ENCODE measurements at places on chromosomes 1 and 21.

DNA sequence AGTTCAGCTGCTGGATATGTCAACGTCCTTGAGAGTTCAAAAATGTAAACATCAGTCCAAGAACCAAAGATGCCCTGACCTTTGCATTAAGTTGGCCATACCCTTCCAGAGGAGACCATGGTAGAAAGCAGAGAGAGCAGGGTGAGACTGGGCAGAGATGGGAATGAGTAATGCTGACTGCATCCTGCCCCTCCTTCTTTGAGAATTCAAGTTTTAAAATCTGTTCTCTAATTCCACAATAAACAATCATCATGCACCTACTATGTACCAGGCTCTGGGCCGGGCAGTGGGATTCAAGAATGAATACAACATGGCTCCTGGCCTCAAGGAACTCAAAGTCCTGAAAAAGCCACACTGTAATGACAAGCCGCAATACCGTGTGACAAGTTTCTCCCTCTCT lies 3.9 kb upstream of the HAO2 start:
- DNase-seq: no peak

- DNase-seq: no peak
Measured at GRCh38 chr1:9317591-9318417, 25.1 kb downstream of the SPSB1 start.

DNA sequence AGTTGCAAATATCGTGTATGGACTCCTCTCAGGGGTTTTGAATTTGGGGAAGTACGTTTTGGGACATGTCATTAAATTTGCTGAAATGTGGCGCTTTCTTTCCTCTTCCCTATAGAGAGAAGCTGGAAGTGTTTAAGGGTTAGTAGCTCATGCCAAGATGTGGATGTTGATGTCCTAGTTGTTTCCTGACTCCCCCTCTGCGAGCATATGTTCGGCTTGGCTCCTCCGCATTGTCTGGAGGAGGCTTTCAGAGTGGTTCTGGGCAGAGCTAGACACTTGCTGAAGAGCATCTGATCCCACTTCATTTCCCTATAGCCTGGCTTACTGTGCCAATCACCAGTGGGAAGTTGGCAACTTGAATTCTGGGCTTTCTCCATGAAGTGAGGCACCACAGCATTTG lies 347.4 kb upstream of the B3GALT2 start:
- DNase-seq: no peak

DNA sequence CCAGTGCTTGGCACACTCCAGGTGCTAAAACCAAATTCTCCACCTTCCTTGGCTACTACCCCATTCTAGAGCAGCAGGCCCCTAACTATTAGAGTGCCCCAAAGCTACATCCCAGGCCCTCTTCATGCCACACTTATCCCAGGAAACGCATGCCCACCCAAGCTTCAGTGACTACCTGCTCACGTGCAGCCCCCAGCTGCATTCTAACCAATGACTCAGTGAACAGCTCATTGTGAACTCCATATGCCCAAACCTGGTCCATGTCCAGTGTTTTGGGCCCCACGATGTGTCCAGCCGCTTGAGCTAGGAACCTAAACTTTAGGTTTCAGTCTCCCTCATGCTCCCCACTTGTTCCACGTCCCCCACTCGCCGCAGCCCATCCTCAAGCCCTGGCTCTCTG lies 41.5 kb downstream of the NKAIN1 start:
- no peak for DNase-seq

- no peak for DNase-seq
Measured at GRCh38 chr1:174884038-174884437, 115.7 kb upstream of the CACYBP start.

DNA sequence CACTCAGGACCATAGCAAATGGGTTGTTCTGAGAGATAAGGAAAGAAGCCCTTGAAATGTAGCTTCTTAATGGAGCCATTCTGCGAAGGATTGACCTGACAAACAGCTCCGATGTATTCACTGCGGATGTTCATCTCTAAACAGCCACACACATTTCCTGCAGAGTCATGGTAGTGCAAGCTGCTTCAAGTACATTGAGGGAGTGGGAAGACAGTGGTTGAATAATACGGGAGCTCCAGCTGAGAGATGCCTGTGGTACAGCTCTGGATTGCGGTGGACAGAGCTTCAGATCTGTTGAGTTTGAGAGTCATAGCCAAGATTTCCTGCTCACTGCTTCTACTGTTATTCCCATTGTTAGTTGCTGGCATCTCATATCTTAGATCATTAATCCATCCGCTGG lies 86.6 kb downstream of the ZBTB18 start:
- DNase-seq: peak; percentile 21
